ENCODE measurements at places on chromosomes 6 and 20. TPM values are rescaled to one million over a fixed set of nuclear protein-coding genes. Genes with fewer than 3 reads are reported as not detected.

- peaks cover 38% of the 10 kb centered on the region for H3K4me1 ChIP-seq
- no peaks in the 10 kb centered on the region for H3K27me3 ChIP-seq
- H3K27ac ChIP-seq = no peak overlapping the region
Measured at GRCh38 chr6:110625883-110626282, 149.5 kb upstream of the SLC22A16 start.

GRCh38 chr20:63703976-63704748, 3.6 kb downstream of the ARFRP1 start:
- H3K4me1 ChIP-seq = peaks cover 55% of the 10 kb centered on the region
- no peak overlapping the region for H3K4me3 ChIP-seq
- DNase-seq = no peak
- no peaks in the 10 kb centered on the region for H3K27me3 ChIP-seq

DNA sequence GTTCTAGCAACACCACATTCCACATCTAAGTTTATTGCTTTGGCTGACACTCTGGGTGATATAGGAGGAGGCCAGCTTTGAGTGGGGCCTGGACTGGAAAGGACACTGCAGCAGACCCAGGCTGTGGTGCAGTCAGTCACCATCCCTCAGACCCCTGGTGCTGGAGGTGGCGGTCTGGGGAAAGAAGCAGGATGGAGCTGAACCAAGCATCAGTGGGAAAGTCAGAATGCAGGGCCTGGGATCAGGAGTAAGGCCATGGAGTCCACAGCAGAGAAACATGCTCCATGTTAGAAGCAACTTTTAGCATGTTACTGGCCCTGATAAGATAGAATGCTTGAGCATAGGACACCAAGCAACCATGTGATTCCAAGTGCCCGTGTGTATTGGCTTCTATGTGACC, 5.9 kb downstream of the HLA-A start:
- no peak overlapping the region for H3K4me3 ChIP-seq
- H3K27ac ChIP-seq = no peak overlapping the region
- no peak for DNase-seq
- H3K4me1 ChIP-seq = peaks cover 3% of the 10 kb centered on the region

- no peak for DNase-seq
- H3K27ac ChIP-seq = no peak overlapping the region
- H3K4me3 ChIP-seq = no peak overlapping the region
- H3K36me3 ChIP-seq = no peaks in the 10 kb centered on the region
- no peaks in the 10 kb centered on the region for H3K27me3 ChIP-seq
- no peaks in the 10 kb centered on the region for H3K4me1 ChIP-seq
Measured at GRCh38 chr6:47681201-47681990, 17.0 kb upstream of the ADGRF4 start.

DNA sequence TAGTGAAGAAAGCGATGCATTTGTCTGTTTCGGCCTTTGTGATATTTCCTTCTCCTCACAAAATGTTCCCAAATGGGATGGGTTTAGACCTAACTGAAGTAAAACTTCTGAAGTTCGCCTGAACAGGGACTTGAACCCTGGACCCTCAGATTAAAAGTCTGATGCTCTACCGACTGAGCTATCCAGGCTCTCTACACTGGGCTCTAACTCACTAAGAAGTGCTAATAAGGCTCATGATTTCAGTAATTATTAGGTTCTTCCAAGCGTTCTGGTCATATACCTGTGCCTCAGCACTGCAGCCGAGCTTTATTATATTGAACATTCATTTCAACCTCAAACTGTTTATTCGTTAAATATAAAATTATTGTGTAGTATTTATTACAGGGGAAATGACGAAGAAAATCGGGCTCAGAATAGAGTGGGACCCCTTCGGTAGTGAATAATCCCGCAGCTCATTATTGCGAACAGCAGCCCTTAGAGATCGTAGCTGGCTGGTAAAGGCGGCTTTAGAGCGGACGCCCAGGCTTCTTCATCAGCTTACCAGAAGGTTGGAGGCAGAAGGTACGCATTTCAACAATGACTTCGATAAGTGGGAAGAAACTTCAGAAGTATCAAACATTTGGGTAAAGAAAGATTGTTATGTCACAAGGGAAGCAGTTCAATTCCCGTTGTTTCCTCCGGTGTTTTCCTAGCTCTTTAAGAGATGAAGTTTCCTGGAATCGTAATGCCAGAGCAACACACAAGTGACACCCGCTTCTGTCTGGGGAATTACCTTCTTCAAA, 119.0 kb upstream of the ZNF184 start:
- peak overlapping the region; percentile 26 for H3K4me3 ChIP-seq
- no peaks in the 10 kb centered on the region for H3K4me1 ChIP-seq
- no peak overlapping the region for H3K27ac ChIP-seq
- no peaks in the 10 kb centered on the region for H3K36me3 ChIP-seq
- peaks cover 100% of the 10 kb centered on the region for H3K27me3 ChIP-seq

DNA sequence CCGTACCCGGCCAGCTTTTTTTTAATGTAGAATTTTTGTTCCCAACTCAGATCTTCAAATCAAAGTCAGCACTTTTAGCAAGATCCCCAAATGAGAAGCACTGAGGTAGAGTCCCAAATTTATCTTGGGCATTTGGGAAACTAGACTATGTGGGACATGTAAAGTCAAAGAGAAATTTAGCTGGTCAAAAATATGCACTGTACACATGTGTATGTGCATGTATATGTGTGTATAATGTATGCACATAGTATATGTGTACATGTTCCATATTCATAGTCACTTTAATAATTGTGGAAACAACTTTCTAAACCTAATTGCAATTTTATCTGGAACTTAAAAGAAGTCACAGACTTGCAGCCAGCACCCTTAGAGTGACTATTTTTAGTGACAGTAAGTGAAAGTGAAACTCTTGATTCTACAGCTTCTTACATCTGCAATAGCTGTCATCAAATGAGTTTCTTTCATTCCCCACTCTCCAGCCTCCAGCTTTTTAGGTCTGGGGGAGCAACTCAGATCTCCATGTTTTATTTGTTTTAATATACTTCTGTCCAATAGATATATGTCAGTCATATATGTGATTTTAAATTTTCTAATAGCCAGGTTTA, 53.6 kb downstream of the CDC40 start:
- peak overlapping the region; percentile 49 for H3K27ac ChIP-seq
- H3K36me3 ChIP-seq = peaks cover 16% of the 10 kb centered on the region
- no peaks in the 10 kb centered on the region for H3K27me3 ChIP-seq
- no peak for DNase-seq

- H3K27ac ChIP-seq = peak overlapping the region; percentile 73
- H3K27me3 ChIP-seq = peaks cover 95% of the 10 kb centered on the region
- peaks cover 12% of the 10 kb centered on the region for H3K4me1 ChIP-seq
- peak overlapping the region; percentile 77 for H3K4me3 ChIP-seq
Measured at GRCh38 chr20:63101781-63102720, 95.3 kb upstream of the BHLHE23 start.

GRCh38 chr6:127717384-127717783, 140.4 kb downstream of the C6orf58 start:
- H3K36me3 ChIP-seq = no peaks in the 10 kb centered on the region
- no peaks in the 10 kb centered on the region for H3K27me3 ChIP-seq
- peaks cover 15% of the 10 kb centered on the region for H3K4me1 ChIP-seq
- no peak for DNase-seq
- H3K4me3 ChIP-seq = no peak overlapping the region

- H3K36me3 ChIP-seq = peaks cover 6% of the 10 kb centered on the region
- H3K27me3 ChIP-seq = no peaks in the 10 kb centered on the region
- H3K4me3 ChIP-seq = no peak overlapping the region
- DNase-seq = no peak
- no peak overlapping the region for H3K27ac ChIP-seq
Measured at GRCh38 chr6:143708889-143709288, 31.1 kb downstream of the PHACTR2 start.

DNA sequence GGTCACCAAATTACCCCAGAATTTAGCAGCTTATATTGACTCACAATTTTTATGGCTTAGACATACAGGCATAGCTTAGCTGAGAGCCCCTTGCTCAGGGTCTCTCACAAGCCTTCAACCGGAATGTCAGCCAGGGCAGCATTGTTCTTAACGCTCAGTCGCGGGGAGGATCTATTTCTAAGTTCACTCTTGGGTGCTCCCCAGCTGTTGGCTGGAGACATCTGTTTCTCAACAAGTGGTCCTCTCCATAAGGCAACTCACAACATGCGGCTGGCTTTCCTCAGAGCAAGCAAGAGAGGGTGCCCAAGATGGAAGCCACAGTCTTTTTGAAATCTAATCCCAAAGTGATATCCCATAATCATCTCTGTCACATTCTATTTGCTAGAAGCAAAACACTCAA, 46.6 kb downstream of the SLX4IP start:
- no peak overlapping the region for H3K27ac ChIP-seq
- H3K27me3 ChIP-seq = no peaks in the 10 kb centered on the region
- no peaks in the 10 kb centered on the region for H3K4me1 ChIP-seq

DNA sequence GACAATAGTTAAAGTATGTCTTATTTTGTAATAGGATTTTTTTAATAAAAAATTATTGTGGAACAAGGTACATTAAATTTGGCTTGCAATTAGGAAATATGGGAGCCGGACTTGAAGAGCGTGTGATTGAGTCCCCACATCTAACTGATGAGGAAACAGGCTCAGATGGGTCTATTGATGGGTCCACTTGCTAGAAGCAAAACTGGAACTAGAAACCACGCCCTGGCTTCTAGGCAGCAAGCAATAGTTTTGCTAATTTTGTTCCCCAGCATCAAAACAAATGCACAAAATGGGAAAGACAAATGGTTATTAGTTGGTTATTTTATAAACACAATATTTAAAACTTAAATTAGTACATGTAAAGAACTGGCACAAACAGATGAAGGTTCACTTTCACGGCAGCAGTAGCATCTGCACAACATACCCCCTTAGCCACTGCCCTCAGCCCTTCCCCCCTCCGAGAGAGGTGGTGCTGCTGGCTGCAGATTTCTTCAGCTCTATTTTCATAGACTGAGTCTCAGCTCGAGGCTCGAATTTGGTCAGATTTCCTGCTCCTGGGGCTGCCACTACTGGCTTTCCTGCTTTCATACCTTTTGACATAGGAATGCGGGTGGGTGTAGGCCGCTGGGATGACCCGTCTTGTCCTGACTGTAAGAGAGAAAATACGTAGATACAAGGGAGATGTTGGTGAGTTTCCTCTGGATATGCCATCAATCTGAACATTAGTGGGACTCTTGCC, 23.8 kb upstream of the TMEM30A start:
- peaks cover 46% of the 10 kb centered on the region for H3K36me3 ChIP-seq
- H3K27me3 ChIP-seq = no peaks in the 10 kb centered on the region
- no peak overlapping the region for H3K4me3 ChIP-seq

DNA sequence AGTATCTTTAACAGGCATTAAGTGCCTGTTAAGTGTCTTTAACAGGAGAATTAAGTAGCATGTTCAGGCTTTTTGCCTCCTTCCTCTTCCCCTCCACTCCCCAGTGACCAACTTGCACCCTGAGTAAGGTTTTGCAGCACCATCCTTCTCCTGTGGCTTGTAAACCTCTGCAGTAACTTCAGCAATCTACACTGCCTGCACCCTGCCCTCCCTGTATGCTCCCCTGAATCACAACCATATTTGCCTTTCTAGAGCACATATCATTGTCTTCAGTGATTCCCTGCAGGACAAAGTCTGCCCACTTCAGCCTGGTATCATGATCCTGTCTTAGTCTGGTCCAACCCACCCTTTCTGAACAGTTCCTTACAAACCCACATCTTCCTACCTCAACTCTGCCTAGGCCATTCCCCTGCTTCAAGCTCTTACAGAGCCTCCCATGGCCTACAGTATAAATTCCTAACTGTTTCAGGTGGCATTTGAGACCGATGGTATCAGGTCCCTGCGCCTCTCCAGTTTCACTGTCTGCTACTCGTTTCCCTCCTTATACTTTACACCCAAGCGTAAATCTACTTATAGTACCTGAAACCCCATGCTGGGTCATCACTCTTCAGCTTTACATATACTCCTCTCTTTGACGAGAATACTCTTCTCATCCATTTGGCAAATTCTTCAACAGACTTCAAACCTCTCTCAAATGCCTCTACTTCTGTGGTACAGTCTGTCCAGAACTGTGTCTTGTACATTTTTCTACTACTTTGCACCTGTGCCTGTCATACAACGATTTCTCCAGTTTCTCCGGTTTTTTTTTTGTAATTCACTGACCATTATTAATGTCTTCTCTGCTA, 69.8 kb downstream of the ZHX3 start:
- peak overlapping the region; percentile 94 for H3K27ac ChIP-seq
- H3K36me3 ChIP-seq = no peaks in the 10 kb centered on the region
- H3K27me3 ChIP-seq = no peaks in the 10 kb centered on the region
- H3K4me3 ChIP-seq = peak overlapping the region; percentile 8

DNA sequence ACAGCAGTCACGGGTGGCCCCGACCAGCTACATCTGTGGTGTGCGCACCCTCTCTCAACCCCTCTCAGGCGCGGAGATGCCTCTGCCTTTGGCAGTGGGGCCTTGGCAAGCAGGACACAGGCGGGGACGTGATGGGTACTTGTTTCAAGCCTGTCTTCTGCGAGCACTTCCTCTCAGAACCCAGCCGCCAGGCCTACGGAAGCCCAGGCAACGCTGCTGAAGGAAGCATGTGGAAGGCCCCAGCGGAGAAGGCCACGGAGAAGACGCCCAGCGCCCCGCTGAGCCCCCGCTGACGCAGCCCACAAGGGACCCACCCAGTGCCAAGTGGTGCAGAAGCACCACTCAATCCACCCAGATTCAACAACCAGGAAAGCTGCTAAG, 13.0 kb downstream of the SERPINB6 start:
- H3K4me3 ChIP-seq = no peak overlapping the region
- H3K36me3 ChIP-seq = peaks cover 34% of the 10 kb centered on the region
- no peaks in the 10 kb centered on the region for H3K27me3 ChIP-seq
- DNase-seq = peak; percentile 54

DNA sequence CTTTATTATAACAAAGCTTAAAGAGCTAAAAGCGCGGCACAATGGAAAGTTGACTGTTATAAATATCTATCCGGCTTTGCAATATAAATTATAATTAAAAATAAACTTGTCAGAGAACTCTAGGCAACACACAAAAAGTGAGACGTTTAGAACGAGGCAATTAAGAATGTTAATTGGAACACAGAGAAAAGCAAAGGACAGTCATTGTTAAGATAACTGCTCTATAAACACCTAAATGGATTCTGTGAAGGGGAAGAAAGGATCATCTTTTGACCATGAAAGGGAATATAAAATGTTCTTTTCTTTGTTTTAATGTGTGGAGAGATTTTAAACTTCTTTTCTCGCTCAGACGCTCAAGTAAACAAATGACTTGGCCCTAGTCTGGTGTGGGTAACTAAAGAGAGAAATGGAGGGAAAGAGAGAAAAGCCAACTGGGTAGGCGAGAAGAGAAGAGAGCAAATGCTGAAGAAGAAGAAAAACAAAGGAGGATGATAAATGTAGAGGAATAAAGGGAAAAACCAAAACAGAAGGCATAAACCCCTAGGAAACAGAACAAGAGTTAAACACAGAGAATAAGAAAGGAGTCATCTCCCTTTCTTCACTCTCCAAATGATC, 9.3 kb upstream of the SALL4 start:
- no peak overlapping the region for H3K27ac ChIP-seq
- no peaks in the 10 kb centered on the region for H3K4me1 ChIP-seq

- H3K27ac ChIP-seq = peak overlapping the region; percentile 59
- peak; percentile 40 for DNase-seq
- peaks cover 43% of the 10 kb centered on the region for H3K27me3 ChIP-seq
- no peaks in the 10 kb centered on the region for H3K36me3 ChIP-seq
Measured at GRCh38 chr20:51237278-51237677, 214.4 kb upstream of the KCNG1 start.

Gene DTD1
- 12.2 TPM for total RNA-seq

Gene BPIFB1
- total RNA-seq = not detected

Gene MTFR2
- total RNA-seq = 0.52 TPM

Gene RAET1E
- total RNA-seq = 0.19 TPM

Gene KIAA1755
- 7.1 TPM for total RNA-seq

Gene SLC22A2
- not detected for total RNA-seq

Gene DEFB124
- not detected for total RNA-seq

Gene ZC2HC1B
- total RNA-seq = not detected

Gene YIPF3
- 69.9 TPM for total RNA-seq

Gene FAM8A1
- total RNA-seq = 17.2 TPM

Gene ATP5F1E
- 134 TPM for total RNA-seq

Measured in left ventricle myocardium inferior (tissue), 1 donor.